ENCODE measurements at places on chromosomes 16 and 17. TPM values are rescaled to one million over a fixed set of nuclear protein-coding genes. Genes with fewer than 3 reads are reported as not detected.
A peak's percentile ranks its signal among the peaks of the same experiment; 100 is the strongest.

- no peak for DNase-seq
These were observed 169.4 kb downstream of the SNX29 start for GRCh38 chr16:12145918-12146317.

- peak; percentile 79 for DNase-seq
These were observed 46.6 kb upstream of the WSB1 start for GRCh38 chr17:27247071-27247957.

- DNase-seq, result no peak
These were observed 64.3 kb downstream of the PRMT7 start for GRCh38 chr16:68374961-68375660.

DNA sequence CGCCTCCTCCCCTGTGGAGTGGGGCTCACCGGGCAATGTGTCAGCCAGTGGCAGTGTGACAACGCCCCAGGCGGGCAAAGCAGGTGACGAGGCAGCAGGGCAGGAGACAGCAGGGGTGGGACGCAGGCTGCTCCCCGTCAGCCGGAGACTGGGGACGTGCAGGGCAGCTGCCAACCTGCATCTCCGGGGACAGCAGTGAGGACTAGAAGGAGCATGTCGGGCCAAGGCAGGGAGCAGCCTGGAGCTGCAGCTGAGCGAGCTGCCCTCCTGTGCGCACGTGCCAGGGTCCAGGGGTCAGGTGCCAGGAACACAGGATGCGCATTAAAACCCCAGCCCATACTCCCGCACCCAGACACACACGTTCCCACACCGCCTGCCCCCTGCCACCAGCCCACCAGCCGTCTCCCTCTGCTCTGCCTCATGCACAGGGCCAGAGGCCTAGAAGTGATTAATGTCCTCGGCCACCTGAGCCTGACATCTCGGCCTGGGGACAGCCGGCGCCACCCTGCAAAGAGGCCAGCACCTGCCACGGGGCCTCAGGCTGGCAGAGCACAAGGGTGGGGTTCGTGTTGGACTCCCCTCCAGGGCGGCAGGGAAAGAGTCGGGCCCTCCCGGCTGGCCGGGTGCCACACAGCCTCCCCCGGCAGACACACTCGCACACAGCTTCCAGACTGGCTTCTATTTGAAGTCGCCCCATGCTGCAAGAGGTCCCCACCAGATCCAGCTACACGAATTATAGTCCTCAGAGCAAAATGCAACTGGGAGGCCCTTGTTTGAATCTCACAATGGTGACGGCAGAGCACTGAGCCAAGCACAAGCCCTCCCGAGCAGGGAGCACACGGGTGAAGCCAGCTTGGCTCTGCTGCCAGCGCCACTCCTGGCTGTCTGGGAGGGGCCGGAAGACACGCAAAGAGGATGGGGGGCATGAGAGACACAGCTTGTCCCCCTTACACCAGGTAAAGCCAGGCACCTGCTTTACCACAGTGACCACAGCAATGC, 90.4 kb downstream of the RBFOX3 start:
- no peak for DNase-seq

The TTLL6 gene
- polyA plus RNA-seq, result 0.94 TPM

- DNase-seq, result no peak
These were observed 28.2 kb upstream of the CLEC18B start for GRCh38 chr16:74449470-74449869.

The BAIAP3 gene
- 4.5 TPM for polyA plus RNA-seq

DNA sequence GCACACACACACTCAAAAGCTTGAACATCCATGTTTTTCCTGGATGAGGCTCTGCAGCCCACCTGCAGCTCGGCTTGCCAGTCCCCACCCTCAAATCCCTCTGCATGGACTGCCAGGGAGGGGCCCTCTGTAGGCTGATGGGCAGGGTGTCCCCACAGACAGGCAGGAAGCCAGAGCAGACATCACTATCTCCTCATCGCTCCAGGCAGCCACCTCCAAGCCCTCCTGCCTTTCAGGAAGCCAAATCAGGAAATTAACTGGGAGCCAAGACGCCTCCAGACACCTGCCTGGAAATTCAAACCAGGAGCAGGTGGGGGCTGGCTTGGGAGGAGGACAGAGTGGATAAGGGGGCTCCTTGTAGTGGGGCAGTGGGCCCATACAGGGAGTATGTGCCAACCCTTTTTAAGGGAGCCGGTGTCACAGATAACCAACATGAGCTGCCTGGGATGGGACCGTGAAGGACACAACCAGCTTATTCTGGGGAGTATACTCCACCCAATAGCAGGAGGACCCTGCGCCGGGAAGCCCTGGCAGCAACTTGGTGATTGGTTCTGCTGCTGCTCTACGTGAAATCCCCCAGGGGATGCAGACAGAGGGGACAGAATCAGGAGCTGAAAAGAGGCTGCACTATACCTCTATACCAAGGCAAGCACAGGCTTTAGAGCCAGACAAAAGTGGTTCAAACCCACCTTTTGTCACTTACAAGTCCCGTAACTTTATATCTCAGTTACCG, 139.1 kb downstream of the CCT6B start:
- DNase-seq, result no peak

DNA sequence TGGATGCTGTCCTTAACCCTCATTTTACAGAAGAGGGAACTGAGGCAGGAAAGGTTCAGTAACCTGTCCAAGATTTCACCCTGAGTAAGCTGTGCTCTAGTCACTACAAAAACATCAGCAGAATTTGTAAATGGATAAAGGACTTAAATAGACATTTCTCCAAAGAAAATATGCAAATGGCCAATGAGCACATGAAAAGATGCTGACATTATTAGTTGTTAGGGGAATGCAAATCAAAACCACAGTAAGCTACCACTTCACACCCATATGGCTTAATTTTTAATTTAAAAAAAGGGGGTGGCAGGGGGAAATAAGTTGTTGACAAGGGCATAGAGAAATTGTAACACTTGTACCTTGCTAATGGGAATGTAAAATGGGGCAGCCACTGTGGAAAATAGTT, 51.4 kb downstream of the C17orf67 start:
- DNase-seq, result no peak

GRCh38 chr16:81061307-81061640, 15.8 kb downstream of the C16orf46 start:
- DNase-seq, result no peak

DNA sequence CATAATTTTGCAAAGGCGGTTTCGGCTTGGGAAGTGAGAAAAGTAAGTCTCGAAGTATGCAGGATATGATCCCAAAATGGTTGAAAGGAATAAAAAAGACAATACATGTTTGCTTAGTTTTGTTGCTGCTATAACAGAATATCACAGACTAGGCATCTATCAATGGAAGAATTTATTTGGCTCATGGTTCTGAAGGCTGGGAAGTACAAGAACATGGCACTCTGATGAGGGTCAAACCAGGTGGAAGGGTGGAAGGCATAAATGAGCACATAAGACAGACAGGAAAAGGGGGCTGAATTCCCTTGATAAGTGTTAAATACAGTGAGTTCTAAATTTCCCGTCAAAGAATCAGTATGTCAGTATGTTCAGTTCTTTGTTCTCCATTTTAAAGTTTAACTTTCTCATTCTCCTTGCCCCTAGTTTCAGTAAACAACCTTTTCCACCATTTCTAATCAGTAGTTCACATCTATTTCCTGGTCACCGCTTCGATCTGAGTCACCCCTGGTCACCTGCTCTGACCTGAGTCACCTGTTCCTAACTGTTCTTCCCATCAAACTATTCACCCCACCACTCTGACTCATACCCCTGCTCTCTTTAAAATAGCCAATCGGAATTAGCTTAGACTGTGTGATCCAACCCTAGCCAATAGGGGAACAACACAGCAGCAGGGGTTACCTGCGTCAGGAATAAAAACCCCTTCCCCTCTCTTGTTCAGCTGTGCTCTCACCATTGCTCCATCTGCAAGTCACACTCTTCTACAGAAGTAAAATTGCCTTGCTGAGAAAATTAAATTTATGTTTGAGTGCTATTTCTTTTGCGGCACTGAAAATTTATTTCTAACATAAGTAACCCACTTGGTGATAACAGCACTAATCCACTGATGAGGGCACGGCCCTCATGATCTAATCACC, 240.8 kb downstream of the STX8 start:
- DNase-seq, result no peak

The ALDOC gene
- polyA plus RNA-seq, result 15.5 TPM

The CA10 gene
- not detected for polyA plus RNA-seq

- DNase-seq, result no peak
These were observed 10.7 kb downstream of the GFOD2 start for GRCh38 chr16:67708368-67708771.

- no peak for DNase-seq
These were observed 102.0 kb downstream of the ITFG1 start for GRCh38 chr16:47358816-47359215.

DNA sequence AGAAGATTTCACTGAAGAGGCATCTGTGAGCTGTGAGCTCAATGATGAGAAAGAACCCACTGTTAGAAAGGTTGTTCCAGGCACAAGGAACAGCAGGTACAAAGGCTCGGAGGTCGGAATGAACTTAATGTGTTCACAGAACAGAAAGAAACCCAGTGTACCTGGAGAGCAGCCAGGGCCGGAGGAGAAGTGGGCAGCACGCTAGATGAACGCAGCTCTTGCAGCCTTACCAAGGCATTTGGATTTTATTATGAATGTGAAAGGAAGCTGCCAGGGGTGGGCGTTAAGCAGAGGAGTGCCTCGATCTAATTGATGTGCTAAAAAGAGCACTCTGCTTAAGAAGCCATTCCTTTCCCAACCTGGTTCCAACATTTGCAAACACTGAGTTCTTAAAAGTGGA, 19.0 kb downstream of the EEF2K start:
- no peak for DNase-seq

GRCh38 chr16:20099375-20099774, 25.7 kb upstream of the GPR139 start:
- no peak for DNase-seq

DNA sequence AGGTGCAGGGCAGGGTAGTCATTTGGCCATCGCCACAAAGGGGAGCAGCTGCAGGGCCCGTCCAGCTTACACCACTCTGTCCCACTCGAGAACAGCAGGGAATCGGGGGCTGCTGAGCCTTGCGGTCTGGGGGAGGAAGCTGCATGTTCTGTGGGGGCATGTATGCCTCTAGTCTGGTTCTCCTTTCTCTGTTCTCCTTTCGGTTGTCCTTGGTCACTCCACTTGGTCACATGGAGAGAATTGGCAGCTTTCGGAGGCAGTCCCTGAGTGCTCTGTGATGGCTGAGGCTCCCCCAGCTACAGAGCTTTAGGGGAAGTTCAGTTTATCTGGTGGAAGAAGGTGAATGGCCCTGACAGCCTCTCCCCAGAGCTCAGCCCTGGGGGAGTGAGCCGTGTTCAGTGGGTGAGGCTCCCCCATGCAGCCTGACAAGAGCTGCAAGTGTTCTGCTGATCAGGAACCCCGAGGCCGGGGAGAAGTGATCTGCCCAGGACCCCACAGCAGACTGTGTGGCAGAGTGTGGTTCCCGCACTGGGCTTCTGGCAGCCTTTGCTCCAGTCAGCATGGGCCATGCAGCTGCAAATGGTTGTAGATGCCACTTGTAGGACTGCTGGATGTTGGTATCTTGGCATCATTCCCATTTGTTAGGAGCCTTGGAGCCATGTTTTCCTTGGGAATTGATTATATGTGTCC, 22.3 kb upstream of the SMPD3 start:
- DNase-seq, result peak; percentile 46

DNA sequence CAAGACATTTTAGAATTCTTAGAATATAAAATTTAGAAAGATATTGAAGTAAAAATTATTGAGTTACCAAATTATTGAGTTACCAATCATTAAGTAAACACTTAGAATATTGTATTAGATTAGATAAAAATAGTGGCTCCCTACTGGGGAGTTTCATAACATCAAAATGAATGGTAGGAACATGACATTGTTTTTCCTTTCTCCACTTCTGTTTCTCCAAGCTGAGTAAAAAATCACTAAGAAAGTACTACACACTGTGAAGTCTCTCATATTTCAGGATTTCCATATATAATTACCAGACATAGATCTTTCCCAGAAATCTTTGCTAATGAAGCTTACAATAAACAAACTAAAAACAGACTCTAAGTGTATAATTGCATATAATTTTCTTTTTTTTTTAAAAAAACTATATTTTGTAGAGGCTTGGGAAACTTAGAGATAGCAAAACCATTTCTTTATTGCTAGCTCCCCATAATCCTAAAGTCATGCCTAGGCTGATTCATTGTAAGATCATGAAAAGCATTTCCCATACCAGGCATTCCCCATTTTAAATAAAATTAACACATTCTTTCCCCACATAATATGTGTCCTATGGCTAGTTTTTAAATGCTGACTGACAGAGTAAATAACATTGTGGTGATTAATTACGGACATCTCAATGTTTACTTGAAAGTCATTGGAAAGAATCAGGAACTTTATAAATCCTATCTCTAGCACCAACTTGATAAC, 1408.7 kb upstream of the GOT2 start:
- no peak for DNase-seq

GRCh38 chr17:19448341-19449268, 37.6 kb downstream of the RNF112 start:
- DNase-seq, result peak; percentile 87

DNA sequence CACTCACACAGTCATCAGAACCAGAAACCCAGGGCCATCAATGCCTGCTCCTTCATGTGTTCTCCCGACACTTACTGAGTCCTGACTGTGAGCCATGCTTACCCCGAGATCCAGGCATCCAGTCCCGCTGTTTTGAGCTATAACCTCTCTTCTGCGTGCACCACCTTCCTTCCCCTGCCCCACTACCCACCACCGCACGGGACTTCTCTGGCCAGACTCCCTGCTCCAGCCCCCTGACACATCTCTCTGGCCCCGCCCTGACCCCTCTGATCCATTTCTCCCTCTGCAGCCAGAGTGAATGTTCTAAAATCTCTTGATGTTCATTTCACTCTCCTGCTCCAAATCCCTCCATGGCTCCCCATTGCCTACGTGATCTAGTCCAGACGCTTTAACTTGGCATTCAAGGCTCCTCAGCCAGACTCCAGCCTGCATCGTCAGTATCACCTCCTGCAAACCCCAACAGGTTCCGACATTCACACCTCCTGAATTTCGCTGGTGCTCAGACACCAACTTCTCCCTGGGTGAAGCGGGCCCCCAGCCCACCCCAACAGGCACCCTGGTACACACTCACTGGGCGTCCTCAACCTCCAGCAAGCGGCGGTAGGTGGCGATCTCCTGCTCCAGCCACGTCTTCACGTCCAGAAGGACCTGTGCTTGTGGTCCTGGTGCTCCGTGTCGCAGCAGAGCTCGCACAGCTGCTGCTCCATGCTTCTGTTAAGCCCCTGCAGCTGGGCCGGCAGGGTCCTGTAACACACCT, 3.1 kb upstream of the KRT17 start:
- DNase-seq, result no peak

GRCh38 chr16:3094289-3095027, 4.6 kb downstream of the ZSCAN10 start:
- DNase-seq, result no peak
